Left hindlimb (tissue), 1 donor: ENCODE measurements at places on chromosomes 7 and 10.

DNA sequence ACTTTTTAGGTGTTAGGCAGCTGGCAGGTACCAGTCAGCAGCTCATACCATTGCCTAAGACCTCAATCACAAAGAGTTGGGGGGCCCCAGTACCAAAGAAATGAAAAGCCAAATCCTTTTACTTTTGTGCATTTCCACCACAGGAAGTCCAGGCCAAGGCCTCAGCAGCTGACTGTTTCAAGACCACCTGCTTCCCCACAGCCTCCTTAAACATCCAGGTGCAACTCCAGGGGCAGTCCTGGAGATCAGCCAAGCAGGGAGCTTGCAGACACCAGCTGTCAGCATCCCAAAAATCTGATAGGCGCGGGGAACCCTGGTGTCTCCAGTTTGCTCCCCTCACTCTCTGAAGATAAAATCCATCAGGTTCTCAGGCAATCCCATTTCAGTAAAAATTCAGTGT is 91.5 kb upstream of the EFCAB10 start:
- DNase-seq: no peak

GRCh38 chr7:50956522-50957155 is 173.9 kb upstream of the GRB10 start:
- DNase-seq: no peak

GRCh38 chr10:113666682-113667252 is 2.9 kb upstream of the NRAP start:
- no peak for DNase-seq

DNA sequence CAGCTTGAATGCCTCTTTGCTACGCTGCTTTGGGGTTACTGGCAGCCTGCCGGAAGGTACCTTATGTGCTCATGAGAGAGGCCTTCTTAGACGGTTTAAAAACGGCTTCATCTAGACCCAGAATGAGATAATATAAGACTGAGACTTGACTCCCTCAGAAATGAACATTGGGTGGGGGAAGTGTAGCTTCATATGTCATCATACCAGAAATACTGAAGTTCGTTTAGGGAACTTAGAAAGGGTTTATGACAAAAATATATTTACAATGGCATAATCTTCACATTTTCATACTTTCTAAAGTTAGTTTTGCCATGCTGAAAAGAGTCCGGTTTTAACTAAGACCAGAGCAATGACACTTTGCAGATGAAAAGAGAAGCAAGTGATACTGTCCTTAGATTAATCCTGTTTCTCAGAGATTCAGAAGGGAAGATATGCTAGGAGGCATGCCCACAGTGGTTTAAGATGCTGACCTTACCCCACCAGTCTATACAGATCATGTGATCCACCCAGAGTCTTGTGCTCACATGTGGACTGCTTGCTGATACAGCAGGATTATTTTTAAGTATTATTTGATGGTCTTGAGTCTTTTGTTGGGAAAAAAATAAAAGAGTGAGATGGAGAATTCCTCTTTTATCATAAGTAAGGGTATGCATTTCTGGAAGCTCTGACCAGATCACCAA is 40.8 kb upstream of the HGF start:
- no peak for DNase-seq
